ENCODE measurements at places on chromosomes 11 and 22.

- peak; percentile 42 for DNase-seq
These were observed 1.4 kb downstream of the TMEM109 start for GRCh38 chr11:60915248-60915914.

DNA sequence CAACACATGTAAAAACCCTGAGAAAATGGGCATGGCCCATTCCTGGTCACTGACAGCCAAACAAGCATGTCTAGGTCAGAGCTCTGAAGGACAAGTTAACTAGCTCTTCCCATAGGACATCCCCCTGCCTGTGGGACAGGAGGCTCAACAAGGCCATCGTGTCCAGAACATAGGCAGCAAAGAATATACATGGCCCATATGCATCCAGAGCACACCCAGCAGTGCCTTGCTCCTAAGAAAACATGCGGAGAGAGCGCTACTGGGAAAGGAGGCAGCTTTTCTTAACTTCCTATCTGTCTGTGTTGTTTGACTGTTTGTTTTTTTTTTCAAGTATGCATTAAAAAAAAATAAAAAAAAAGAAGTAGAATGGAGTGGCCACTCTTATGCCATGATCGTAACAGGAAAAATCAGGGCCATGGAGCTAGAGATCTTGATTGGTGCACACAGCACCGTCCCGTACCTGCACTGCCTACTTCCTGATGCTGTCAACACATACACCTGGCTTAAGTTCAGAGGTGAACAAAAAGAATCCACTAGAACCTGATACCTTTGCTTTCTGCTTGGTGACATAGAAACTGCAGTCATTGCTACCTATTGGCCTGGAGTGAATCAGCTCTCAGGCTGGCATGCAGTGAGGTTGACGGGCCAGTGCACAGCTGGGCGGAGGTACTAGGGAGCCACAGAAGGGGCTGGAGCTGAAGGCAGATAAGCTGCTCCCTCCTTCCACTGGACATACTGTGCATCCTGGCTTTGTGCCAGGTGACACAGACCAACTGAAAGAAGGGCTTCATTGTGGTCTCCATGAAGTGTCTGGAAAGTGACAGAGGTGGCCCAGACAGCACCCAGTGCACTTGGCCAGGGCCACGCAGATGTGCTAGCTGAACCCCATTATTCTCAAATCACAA, 11.9 kb downstream of the UFD1 start:
- no peak for DNase-seq

GRCh38 chr11:57276971-57277675, 40.1 kb upstream of the APLNR start:
- DNase-seq: no peak

DNA sequence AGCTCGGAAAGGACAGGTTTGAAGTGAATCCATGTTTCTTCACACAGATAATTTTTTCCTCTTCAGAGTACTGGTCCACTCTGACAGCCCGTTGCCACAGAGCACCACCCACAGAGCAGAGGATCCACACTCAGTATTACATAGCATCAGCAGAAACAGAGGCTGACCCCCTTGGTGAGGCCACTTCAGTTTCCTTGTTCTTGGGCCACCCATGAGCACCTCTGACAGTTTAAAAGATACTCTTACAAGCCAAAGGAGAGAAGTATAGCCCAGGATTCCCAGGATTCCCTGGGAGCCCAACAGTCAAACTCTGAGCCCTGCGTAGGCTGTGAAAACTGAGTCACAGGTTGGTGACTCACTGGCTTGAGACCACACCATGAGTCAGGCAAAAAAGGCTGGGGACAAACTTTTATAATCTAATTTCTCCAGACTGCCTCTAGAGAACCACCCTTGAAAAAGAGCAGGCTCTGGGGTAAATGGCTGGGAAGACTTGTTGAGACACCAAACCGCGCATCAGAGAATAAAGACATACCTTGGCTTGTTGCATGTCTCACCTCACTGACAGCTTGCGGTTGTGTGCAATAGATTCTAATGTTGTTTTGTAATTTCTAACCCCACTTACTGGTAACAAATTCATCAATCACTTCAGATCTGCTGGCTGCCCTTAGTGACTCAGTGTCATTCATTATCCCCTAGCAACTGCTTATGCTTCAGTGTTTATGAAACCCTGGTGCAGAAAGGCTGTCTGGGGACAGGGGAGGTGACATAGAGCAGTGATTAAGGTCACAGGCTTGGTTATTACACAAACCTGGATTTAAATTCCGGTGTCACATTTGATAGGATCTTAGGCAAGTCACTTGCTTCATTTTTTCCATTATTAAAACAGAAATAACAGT, 56.9 kb upstream of the PRSS23 start:
- DNase-seq: no peak

DNA sequence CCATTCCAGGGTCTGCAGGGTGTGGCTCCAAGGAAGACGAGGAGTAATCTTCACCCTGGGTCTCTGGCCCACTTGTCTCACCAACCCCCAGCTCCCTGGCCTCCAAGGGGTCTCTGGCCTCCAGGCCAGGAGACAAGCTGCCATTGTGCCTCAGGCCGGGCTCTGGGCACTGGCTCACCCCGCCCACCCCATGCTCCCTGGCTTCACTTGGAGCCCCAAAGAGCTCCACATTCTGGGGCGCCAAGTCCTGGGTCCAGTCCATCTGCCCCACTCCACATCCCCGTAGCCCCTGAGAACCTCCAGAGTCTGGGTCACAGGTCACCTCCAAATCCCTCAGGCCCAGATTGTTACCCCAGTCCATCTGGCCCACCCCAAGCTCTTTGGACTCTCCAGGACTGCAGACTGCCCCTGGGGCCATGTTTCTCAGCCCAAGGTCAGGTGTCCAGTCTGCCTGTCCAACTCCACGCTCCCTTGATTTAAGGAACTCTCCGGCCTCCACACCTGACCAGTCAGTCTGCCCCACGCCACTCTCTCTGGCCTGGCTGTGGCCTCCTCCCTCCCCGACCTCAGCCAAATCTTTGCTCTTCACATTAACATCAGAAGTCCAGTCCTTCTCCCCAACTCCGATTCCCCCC, 16.2 kb downstream of the TNKS1BP1 start:
- DNase-seq: no peak

DNA sequence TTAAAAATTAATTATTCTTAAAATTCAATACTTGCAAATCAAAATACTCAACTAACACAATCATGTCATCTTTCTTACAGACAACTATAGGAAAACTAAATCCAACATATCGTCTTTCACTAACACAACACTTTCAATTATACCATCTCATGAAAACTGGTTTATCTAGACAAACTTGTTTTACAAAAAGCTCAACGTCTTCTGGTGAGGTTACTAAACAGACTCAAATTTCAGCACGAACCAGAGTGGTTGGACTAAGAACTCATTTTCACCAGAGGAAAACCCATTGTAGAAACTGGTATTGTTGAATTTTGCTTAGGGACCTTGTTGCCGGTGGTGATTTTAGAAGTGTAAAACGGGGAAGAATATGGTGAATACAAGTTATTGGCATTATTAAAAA, 52.2 kb downstream of the NUP98 start:
- no peak for DNase-seq

- DNase-seq: no peak
These were observed 93.1 kb downstream of the FAT3 start for GRCh38 chr11:92317721-92318120.

DNA sequence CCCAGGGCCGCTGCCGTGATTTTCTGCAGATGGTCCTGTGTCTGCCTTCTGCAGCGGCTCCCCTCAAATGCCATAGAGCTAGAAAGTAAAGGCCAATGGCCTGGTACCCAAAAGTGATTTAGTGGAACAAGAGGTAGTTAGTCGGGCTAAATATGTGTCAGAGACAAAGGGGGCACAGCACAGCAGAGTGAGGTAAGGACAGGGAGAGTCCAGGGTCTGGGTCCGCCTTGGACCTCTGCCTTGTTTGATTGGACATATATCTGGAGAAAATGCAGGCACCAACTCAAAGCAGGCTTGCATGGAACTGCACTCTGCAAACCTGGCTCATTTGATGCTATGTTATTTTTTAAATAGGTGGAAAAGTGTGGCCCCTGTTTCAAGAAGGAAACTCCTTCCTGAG, 249.6 kb upstream of the B3GAT1 start:
- DNase-seq: no peak

DNA sequence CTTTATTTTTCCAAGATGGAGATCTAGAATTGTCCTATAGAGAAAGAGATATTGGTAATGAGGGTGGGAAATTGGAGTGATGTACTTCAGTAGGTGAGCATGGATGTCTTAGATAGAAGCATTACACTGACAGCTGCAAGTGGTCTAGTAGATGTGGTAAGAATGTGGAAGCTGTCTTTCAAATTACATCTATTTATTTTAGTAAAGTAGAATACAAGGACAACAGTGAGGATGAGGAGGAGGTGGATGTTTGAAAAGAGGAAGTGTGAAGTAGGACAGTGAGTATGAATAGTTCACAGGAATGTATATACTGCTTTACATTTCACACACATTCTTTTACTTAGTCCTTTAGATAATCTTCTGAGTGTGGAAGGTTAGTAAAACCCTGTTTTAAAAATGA, 64.2 kb downstream of the HIPK3 start:
- no peak for DNase-seq

GRCh38 chr11:113568566-113568965, 93.4 kb upstream of the DRD2 start:
- DNase-seq: no peak

DNA sequence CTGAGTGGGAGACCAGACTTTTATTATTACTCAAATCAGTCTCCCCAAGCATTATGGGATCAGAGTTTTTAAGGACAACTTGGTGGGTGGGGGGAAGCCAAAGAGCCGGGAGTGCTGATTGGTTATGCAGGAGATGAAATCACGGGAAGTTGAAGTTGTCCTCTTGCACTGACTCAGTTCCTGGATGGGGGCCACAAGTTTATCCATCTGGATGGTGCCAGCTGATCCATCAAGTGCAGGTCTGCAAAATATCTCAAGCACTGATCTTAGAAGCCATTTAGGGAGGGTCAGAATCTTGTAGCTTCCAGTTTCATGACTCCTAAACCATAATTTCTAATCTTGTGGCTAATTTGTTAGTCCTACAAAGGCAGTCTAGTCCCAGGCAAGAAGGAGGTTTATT, 53.5 kb upstream of the LMO1 start:
- DNase-seq: no peak

DNA sequence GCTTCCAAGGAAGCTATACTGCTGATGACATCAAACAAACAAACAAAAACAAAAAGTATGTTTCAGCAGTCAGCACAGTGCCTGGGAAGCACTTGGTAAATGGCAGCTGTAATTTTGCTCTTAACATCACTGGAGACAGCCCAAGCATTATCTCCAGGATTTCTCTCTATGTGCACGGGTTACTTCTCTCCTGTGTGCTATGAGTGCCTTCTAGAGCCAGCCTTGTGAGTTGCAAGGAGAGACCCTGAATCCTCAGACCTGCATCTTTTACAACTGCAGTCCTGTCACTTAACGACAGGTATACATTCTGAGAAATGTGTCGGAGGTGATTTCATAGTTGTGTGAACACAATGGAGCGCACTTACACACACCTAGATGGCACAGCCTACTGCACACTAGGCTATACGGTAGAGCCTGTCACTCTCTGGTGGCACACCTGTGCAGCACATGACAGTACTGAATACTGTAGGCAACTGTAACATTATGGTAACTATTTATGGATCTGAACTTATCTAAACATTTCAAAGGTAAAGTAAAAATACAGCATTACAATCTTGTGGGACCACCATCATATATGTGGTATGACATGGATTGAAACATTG, 662.5 kb upstream of the B3GAT1 start:
- DNase-seq: no peak

DNA sequence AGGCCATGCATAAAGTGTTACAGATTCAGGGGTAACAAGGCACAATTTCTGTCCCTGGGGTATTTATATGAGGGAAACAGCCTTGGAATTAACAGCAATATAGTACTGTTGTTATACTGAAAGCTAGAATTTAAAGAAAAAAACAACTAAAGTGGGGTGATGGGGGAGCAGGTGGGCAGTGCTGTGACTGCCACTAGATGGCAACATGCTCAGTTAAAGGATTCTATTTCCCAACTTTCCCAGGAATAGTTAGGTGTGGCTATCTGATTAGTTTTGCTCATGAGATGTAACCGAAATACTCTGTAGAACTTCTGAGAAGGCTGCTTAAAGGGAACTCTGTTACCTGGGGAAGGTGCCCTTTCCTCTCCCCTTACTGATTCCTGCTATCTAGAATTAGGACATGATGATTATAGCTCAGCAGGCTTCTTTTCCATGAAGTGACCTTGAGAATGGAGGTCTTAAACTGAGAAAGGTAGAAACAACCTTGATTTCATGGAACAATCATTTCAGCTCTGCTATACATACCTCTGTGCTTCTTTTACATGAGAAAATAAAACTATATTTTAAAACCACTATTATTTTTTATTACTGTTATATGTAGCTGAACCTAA, 102.6 kb downstream of the RELT start:
- DNase-seq: peak; percentile 1

DNA sequence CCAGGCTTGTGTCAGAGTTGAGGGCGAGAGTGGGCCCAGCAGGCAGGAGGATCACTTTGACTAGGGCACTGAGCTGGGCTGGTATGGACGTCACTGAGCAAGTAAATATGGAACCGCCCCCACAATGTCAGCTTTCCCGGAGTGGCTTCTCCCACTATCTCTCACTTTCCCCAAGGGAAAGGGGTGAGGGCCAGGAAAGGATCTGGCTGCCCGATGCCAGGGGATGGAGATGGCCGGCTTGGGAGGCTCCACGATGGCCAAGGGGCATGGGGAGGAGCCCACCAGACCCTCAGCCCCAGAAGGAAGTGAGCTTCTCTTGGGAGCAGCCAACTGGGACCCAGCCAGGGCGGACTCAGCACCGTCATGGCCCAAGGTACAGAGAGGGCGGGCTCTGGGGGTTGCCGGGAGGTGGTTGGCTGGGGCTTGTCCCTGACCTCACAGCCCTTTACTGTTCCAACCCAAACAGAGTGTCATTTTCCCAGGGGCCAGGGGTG, 8.7 kb downstream of the PRDM11 start:
- DNase-seq: no peak

DNA sequence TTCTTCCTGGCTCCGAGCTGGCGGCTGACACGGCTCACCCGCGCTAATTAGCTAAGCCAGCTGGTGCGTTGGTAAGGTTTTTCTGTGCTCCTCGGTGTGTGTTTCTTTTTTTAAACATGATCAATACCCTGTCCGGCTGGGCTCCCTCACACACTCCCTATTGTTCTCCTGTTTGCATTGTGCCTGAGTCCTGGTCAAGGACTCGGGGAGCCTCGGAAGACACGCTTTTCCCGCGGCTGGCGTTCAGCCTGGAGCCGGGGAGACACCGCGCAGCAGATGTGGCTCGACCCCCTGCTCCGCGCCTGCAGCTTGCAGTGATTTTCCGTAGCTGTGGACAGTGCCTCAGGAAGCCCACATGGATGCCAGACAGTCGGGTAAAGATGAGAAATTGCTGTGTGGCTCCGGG, 454.9 kb upstream of the CADM1 start:
- DNase-seq: no peak

DNA sequence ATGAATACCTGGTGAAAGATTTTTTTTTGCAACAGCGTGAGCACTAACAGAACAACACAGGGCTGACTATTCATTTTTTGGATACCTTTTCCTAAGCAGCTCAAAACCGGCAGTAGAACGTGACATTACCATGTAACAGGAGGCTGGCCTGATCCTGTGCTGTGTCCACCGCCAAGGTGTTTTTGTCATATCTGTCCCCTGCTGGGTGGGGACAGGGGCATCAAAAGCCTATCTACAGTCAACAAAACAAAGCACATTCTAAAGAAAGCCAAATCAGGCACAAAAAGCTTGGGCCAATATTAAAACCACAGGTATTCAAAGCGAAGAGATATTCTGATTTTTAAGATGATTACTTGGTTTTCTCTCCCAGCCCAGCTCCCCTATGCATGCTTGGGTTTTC, 151.2 kb downstream of the LRRC4C start:
- no peak for DNase-seq

Data from DMS 273 treated with DMSO at 0.1 percent for 48 hours (cell line).